ENCODE measurements at places on chromosomes 11 and 22.

GRCh38 chr11:129881570-129882170 lies 13.7 kb downstream of the NFRKB start:
- peak; percentile 37 for DNase-seq

DNA sequence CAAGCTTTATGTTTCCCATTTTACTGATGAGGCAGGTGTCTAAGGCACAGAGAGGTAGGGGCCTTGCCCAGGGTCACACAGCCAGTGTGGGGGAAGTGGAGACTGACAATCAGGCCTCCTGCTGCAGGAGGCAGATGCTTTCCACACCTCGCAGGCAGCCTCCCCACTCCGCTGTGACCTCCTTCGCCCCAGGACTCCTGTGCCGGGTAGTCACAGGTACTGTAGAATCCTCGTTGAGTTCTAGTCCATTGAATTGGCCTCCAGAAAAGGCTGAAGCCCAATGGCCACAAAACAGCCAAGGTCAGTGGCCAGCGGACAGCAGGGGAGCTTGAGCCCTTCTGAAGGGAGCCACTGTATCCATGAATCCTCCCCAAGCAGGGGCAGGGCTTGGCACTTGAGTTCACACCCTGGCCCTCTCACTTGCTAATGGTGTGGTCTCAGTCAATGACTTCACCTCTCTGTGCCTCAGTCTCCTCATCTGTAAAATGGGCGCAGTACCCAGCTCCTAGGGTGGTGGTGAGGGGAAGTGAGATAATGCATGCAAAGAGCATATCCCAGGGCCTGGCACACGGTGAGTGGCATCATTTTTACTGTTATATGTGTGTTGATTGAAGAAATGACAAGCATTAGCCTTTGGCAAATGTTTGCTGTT lies 1.1 kb upstream of the FXYD2 start:
- no peak for DNase-seq

DNA sequence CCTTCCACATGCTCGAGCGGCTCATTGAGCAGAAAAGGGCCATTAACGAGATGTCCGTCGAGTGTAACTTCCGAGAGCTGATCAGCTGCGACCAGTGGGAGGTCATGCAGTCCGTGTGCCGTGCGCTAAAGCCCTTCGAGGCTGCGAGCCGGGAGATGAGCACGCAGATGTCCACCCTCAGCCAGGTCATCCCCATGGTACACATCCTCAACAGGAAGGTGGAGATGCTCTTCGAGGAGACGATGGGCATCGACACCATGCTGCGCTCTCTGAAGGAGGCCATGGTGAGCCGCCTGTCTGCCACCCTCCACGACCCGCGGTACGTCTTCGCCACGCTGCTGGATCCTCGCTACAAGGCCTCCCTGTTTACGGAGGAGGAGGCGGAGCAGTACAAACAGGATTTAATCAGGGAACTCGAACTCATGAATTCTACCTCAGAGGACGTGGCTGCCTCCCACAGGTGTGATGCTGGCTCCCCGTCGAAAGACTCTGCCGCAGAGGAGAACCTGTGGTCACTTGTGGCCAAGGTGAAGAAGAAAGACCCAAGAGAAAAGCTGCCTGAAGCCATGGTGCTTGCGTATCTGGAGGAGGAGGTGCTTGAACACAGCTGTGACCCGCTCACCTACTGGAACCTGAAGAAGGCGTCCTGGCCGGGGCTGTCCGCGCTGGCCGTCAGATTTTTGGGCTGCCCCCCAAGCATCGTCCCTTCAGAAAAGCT lies 31.7 kb downstream of the ALG12 start:
- DNase-seq = no peak

DNA sequence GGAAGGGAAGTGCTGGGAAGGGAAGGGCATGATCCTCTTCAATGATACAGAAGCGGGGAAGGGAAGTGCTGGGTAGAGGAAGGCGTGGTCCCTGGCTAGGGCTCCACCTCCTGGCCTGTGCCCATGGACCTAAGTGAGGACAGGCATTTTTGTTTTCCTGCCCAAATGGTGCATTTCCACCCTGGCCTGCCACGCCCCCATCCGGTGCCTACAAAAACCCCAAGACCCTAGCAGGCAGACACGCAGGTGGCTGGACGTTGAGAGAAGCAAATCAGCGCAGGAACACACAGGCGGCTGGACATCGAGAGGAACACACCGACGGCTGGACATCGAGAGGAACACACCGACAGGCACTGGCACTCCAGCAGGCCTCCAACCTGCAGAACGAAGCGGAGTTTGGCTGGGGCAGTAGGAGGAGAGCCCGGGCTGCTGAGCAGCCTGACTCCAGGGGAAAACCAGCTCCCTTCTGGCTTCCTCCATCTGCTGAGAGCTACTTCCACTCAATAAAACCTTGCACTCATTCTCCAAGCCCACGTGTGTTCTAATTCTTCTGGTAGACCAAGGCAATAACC lies 628.3 kb downstream of the BUD13 start:
- no peak for DNase-seq

GRCh38 chr11:14312736-14313438 lies 46.1 kb downstream of the RRAS2 start:
- peak; percentile 62 for DNase-seq

DNA sequence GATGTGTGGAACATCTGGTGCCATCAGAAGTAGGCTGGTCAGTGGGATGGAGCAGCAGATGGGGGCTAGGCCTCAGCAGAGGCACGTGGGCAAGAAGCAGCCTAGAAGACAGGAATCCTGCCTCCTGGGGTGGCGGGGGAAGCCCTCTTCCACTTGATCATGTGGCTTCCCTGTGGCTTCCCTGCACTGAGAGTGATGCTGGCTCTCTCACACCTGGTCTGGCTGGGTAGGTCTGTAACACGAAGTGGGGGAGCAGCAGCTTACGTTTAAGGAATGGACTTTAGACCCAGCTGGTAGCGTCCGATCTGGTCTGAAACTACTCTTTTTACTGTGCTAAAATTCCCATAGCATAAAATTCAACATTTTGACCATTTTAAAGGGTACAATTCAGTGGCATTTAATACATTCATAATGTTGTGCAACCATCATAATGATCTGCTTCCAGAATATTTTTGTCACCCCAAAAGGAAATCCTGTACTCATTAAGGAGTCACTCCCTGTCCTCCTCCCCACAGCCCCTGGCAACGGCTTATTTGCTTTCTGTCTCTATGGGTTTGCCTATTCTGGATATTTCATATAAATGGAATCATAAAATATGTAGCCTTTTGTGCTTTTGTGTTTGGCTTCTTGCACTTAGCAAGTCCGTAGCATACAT lies 21.7 kb downstream of the PTPN5 start:
- DNase-seq = no peak

- no peak for DNase-seq
These were observed 50.9 kb downstream of the APIP start for GRCh38 chr11:34865261-34865660.

- DNase-seq = peak; percentile 10
These were observed 762 bp upstream of the CCDC134 start for GRCh38 chr22:41799486-41800347.

DNA sequence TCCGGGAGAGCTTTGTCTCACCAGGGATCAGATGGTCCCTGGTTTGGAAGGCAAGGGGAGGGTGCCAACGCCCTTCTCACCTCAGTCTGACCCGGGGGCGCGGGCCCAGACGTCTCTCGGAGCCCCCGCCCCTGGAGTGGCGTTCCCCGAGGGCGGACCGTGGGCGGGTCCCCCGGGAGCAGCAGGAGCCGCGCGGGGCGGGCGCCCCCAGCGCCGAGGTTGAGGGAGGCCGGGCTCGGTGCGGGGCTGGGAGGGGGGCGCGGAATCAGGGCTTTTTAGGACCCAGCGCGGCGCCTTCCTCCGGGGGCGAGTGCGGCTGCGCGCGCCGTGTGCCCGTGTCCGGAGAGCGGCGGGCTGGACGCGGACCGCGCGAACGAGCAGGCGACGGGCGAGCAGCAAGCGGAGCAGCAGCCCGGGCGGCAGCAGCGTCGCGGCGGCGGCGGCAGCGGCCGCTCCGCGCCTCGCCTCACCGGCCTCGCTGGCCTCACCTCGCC lies at the start of gene KCNC1:
Gene KCNC1 (plus strand): TSS at position 364 of the 494 bp plus-strand sequence. CDS start 1,222 bp downstream, outside the sequence.
- DNase-seq = peak; percentile 41

- peak; percentile 96 for DNase-seq
These were observed 701.8 kb downstream of the NTM start for GRCh38 chr11:132072044-132072857.

- DNase-seq = no peak
These were observed 72.8 kb downstream of the SFI1 start for GRCh38 chr22:31569126-31569525.

- DNase-seq = peak; percentile 49
These were observed 2.2 kb upstream of the VPS11 start for GRCh38 chr11:119065369-119065768.
